ENCODE measurements at places on chromosomes 5 and 9.
A peak's percentile ranks its signal among the peaks of the same experiment; 100 is the strongest.

- DNase-seq: no peak
These were observed 202.7 kb downstream of the PBX3 start for GRCh38 chr9:125949703-125950460.

DNA sequence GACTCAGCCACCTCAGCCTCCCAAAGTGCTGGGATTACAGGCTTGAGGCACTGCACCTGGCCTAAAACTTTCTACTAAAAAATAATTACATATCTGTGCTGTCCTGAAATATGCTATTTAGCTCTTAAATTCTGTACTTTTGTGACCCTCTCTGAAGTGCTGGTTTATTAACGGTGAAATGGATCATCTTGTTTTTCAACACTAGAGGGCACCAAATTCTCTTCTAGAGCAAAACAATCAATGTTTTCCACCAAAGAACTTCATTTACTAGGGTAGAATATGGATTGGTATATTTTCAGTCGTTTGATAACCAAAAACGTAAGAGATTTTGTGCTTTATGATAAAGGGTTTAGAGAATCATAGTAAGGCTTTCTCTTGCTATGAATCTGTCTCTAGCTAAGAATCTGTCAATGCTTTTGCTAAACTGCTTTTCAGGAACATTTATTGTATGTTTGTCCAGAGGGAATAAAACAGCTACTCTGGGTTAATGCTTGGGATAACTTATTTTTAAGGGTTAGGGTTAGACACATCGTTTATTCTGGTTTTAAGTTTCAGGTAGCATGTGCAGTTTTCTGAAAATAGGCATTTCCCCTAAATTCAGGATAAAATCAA lies 63.6 kb downstream of the RNF180 start:
- no peak for DNase-seq

GRCh38 chr5:96148376-96148775 lies 186.7 kb upstream of the ELL2 start:
- no peak for DNase-seq

GRCh38 chr9:83509402-83509801 lies 28.8 kb downstream of the FRMD3 start:
- no peak for DNase-seq

- no peak for DNase-seq
These were observed 27.0 kb downstream of the OSMR start for GRCh38 chr5:38872826-38873225.

- no peak for DNase-seq
These were observed 38.2 kb upstream of the TEX48 start for GRCh38 chr9:114720086-114720676.

DNA sequence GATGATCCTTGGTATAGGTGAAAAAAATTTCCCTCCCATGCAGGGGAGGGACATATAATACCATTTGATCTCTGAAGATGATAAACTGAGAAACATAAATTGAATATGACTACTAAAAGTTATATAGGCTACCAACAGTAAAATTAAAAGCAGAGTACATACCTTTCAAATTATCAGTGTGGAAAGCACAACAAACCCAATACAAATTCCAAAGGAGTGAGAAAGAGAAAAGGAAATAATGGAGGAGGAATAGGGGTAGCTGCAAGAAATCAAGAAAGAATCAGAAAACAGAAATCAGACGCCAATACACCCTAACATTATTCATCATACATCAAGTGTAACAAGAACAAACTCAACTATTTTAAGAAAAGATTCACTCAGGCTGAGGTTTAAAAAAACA lies 17.7 kb downstream of the GNAQ start:
- no peak for DNase-seq

DNA sequence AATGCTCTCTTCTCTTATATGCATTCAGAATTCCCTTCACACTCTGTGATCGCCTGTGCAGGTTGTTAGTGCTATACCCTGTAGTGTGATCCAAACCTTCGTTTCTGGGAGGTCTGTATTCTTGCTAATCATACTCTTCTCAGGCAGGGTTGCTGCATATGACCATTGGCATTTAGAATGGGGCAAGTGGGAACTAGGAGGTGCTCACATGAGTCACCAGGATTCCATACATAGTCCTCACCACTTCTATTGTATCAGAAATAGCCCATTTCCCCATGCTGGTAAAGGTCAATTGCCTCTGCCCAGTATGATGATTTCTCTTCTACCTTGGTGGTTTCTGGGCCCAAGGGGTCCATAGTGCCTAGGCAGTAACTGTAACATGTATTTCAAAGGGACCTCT lies 443.5 kb upstream of the CDH6 start:
- DNase-seq: no peak

- no peak for DNase-seq
These were observed 91.2 kb upstream of the CPEB4 start for GRCh38 chr5:173796721-173797495.

- DNase-seq: no peak
These were observed 166.8 kb upstream of the RFX3 start for GRCh38 chr9:3692606-3693005.

DNA sequence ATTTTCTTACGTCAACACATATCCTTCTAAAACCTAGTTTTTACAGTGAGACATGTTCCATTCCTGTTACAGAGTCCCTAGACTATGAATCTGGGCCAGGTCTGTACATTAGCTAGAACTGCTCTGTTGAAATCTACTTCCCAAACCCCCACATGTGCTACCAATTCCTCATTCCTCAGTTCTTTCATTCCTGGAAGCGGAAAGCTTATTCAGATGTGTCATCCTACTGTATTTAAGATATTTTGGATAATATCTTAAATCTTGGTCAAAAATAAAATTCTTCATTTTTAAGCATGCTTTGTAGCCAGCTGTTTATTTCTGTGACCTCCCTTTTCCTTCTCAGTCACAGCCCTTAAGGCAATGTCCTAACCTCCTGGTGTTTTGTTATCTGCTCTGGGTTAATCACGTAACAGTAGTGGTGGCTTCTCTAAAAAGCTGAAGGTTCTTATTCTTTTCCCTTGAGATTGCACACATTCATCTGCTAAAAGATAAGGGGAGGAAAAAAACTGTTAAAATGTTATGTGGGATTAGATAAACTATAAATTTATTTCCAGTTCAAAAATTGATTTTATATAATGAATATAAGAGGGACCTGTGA lies 35.6 kb downstream of the GLRX start:
- no peak for DNase-seq

DNA sequence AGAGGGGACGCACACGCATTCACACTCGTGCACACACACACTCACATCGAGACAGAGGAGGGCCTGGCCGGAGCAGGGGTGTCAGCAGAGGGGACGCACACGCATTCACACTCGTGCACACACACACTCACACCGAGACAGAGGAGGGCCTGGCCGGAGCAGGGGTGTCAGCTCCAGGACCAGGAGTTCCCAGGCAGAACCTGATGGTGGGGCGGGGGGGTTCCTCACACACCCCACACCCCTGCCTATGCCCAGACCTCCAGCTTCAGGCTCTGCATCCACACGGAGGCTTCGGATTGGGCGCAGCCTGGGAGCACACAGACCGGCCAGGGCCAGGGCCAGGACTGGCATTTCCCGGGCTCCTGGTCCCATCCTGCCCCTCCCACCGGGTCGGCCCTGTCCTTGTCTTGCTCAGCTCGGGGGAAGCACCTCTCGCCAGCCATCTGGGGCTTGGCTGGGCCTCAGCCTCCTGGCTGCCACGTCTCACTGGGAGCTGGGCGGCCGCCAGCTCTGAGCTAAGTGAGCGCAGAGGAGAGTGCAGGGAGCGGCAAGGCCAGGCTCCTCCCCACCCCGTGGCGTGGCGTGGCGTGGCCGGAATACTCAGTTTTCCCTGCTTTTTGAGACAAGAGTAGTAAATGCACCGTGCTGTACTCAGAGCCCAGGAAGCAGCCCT lies 31.3 kb downstream of the ADAMTS2 start:
- no peak for DNase-seq

GRCh38 chr9:2229109-2229721 lies 214.1 kb downstream of the SMARCA2 start:
- peak; percentile 26 for DNase-seq

DNA sequence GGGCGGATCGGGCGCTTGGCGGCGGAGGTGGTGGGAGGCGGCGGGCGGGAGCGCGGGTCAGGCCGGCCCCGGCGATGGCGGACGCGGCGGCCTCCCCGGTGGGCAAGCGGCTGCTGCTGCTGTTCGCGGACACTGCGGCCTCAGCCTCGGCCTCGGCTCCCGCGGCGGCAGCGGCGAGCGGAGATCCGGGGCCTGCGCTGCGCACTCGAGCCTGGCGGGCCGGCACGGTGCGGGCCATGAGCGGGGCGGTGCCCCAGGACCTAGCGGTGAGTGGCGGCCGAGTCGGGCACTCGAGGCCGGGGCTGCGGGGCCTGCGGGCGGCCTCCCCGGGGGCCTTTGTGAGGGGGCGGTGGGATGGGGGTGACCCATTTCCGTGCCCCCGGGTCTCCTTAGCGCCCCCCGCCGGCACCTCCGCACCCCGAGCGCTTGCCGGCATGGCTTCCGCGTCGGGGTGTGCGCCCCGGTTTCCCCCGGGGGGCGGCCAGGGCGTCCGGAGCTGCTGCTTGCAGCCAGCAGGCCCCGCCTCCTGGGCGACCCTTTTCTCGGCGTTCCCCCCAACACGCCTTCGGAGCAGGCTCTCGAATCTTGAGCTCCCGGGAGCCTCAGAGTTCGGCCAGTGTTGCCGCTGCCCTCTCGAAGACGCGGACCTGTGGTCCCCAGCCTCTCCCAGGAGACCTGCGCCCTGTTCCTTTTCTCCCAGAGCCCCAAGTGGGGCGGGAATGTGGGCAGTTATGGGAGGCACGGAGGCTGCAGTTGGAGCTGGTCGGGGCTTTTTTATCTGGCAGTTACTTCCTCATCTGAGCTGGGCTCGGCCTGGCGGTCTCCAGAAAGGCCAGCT lies 456 bp downstream of the KDM3B start:
- DNase-seq: peak; percentile 83

DNA sequence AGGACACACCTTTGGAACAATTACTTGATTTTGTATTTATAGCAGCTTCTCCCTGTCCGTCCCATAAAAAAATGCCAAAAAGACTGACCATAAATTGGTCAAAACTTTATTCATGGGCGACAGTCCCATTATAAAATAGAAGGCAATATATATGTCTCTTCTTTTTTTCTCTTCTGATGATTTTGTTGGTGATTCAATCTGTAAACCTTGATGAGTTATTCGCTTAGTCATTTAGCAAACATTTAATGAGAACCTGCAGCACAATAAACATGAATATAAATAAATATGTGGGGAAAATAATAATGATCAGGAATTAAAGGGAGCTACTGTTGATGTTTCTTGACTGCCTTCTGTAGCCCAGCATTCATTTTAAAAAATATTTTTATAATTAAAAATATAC lies 356.4 kb upstream of the ACTBL2 start:
- no peak for DNase-seq

GRCh38 chr5:169956126-169956525 lies 24.2 kb downstream of the INSYN2B start:
- no peak for DNase-seq

GRCh38 chr5:34586117-34586885 lies 69.8 kb upstream of the RAI14 start:
- DNase-seq: no peak

GRCh38 chr9:129868872-129869486 lies 33.7 kb downstream of the USP20 start:
- DNase-seq: peak; percentile 68

GRCh38 chr5:68746220-68746619 lies 347.6 kb upstream of the SLC30A5 start:
- no peak for DNase-seq

GRCh38 chr5:117337064-117337749 lies 762.6 kb upstream of the SEMA6A start:
- no peak for DNase-seq

DNA sequence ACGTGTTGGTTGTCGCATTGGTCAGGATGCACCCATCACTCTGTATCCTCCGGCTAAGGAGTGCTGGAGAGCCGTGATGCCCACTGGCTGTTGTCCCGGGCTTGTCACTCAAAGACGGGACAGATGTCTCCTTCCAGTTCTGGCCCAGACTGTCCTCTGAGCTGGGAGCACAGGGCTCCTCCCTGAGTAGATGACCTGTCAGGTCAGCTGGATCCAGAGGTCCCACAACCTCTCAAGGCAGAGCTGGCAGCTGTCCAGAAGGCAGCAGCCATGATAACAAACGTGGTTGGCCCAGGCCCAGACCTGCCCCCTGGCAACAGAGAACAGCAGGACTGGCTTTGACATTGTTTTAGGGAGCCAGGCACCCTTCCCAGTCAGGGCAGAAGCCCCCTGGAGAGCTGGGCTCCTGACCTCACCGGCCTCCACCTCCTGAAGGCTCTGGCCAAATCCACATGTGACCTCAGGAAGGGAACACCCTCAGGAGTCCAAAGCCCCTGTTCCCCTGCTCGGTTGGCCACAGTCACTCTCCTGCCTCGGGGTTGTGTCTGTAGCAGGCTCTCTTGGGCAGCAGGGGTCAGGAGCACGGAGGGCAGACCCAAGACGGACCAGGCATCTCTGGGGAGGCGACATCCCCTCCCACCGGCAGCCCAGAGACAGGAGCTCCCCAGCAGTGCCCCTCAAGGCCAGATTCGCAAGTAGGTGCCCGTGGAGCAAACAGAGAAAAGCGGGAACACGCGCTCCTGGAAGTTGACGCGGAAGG lies 10.3 kb downstream of the TRIM7 start:
- no peak for DNase-seq

DNA sequence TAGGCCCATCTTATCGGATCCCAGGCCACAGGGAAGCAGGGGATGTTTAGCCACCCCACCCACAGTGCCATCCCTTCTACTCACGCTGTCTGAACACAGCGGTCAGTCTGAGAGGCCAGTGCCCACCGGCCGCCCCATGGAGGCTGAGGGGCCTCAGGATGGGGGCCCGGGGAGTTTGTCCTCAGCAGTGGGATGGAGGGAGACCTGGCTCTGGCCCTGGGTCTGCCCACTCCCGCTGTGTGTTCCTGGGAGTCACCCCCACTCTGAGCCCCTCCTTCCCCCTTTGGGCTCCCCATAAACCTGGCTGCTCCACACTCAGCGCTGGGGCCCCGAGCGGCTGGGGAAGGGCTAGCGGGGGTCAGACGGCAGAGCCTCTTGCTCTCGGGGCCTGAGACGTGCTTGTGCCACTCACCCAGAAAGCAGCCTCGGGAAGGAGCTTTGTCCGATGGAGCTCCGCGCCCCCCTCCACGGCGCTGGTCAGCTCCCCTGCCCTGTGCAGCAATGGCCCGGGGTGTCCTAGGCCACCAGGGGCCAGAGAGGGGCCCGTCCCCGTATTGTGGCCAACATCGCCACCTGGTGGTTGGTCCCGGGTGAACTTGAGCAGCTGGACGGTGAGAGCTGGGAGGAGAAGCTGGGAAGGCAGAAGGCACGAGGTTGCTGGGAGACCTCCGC lies 10.9 kb upstream of the LAMC3 start:
- peak; percentile 38 for DNase-seq

DNA sequence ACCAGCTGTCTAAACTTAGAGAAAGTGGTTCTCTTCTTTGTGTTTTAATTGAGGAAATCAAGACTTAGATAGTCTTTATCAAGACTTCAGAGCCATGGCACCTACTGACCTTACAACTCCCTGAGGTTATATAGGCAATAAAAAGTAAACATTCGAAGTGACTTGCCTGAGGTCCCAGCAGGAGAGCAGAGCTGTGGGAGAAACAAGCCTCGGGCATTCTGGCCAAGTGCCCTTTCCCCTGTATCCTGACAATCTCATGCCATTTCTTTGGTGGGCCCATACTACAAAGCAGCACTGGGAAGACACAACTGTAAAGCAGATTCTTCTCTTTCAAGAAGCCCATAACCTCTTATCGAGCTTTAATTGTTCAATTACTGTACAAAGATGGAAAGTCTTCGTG lies 23.1 kb downstream of the FREM1 start:
- DNase-seq: no peak

Measured in GM06990 (cell line).